ENCODE measurements at places on chromosomes 1 and 21.

- no peak for DNase-seq
These were observed 63.2 kb downstream of the SYDE2 start for GRCh38 chr1:85137660-85138059.

GRCh38 chr1:11693024-11693590 lies 1.6 kb downstream of the DRAXIN start:
- DNase-seq = peak; percentile 77

DNA sequence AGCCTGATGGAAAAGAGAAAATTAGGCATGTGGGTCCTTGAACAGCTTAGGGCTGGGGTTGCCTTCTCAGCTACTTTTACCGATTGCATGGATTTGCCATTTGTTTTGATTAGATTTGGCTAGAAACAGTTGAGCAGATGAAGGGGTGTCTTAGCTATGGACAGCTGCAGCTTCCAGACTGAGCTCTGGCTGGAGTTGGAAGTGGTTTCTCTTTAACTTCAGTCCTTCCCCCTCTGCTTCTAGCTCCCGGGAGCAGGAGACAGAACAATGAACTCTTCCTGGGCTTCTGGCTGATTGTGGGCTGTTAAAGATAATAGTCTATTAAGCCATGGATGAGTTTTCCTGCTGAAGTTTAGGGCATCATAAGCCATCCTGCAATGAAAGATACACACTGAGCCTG lies 50.7 kb downstream of the UBE2T start:
- no peak for DNase-seq

DNA sequence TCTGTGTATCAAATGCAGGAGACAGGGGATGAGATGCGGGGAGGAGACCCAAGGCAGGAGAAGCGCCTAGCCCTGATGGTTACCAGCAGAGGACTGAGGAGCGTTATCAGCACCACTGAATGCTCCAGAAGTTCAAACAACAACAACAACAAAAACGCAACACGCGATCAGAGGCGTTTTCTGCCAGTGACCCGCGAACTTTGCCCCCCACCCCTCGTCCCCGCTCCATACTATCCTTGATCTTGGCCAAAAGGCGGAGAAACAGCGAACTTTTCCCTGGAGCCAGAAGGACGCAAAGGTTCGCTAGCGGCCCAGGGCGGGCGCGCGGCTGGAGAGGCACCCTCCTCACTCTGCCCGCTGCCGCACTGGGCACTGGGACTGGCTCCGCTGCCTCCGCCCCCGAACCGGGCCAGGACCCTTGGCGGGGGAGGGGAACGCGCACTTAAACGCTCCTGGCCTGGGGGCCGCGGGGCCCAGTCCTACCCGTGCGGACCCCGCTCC lies 699 bp downstream of the ECHDC2 start:
- no peak for DNase-seq

- no peak for DNase-seq
These were observed 111.5 kb downstream of the ZFYVE9 start for GRCh38 chr1:52253421-52253820.

- DNase-seq = no peak
These were observed 2.2 kb downstream of the SFPQ start for GRCh38 chr1:35190784-35191183.

- DNase-seq = no peak
These were observed 7.4 kb upstream of the AADACL3 start for GRCh38 chr1:12708396-12709090.

- DNase-seq = no peak
These were observed 28.2 kb upstream of the RABGAP1L start for GRCh38 chr1:174131032-174131638.

DNA sequence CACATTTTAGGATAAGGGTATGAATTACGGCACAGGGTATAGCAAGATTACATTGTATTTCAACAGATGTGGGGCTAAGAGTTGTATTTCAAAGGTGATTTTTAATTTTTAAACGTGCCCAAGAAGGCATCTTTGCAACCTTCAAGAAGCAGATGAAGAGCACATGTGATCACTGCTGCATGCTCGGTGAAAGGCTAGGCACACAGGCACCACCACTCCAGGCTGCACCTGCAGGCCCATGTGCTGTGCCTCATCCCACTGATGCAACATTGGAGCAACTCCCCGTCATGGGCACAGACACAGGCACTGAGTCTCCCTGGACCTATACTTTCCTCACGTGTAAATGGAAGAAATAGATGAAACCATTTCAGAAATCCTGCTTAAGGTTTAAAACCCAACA lies 23.5 kb downstream of the UBE2G2 start:
- no peak for DNase-seq

DNA sequence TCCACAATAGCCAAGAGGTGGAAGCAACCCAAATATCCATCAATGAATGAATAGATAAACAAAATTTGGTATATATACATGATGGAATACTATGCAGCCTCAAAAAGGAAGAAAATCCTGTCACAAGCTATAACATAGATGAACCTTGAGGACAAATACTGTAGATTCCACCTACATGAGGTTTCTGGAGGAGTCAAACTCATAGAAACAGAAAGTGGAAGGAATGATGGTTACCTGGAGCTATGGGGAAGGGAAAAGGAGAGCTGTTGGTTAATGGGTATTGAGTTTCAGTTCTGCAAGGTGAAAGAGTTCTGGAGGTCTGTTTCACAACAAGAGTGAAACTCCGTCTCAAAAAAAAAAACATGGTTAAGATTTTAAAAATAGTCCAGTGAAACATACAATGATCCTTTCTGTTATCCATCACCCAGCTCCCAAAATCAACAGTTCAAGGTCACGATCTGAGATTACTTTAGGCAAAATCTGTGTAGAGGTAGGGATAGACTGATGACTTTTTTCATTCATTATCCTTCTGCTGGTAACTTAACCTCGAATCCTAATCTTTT lies 80.8 kb upstream of the HNRNPU start:
- DNase-seq = no peak

- DNase-seq = peak; percentile 67
These were observed 36.6 kb downstream of the RABIF start for GRCh38 chr1:202852163-202852904.

- DNase-seq = no peak
These were observed 30.5 kb downstream of the MATN1 start for GRCh38 chr1:30692948-30693301.

DNA sequence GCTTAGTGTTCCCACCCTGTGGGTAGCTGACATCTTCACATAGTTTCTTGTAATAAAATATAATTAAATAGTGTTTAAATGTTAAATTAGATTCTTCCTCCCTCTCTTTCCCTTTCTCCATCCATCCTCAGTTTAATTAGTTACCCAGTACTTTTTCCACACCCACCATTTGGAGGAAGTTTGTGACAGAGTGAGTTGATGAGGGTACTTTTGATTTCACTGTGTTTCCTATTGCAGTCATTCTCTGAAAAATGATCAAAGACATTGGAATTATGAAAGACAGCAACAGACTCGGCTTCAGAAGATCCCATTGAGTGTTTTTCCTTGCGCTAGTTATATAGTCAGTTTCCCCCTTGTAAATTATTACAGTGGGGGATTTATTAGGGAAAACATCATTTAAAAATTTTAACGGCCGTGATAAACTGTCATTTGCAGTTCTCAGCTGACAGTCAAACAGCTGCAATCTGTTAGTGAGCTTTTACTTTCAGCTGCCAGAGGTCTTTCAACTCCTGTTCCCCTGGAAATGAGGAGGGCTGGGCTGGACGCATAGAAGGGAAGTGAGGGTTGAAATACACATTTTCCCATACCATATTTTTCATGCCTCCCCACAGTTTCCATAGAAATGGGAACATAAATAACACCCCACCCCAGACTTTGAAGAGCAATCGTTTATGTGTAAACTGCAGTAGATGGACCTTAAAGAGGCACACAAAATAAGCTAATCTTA lies 61.3 kb upstream of the CACYBP start:
- no peak for DNase-seq

- peak; percentile 30 for DNase-seq
These were observed 231.6 kb downstream of the TPR start for GRCh38 chr1:186143481-186143880.

DNA sequence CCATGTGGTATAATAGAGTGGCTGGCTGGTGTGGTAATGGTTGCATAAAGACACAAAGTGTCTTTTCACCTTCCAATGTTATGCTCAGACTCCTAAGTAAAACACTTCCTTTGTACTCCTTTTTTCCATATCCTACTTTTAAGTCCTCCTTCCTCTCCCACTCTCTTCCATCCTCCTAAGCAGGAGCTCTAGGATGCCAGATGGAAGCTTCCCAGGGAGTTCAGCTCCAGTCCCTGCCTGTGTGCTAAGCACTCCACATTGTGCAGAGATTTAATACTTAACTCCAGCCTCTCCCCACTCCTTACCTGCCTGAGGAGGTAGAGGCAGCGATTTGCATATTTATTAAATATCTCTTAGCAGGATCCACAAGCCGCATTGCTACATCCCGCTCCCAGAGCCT lies 60.5 kb upstream of the IGSF21 start:
- no peak for DNase-seq

- DNase-seq = no peak
These were observed 7.6 kb upstream of the ARHGEF10L start for GRCh38 chr1:17531682-17532487.

DNA sequence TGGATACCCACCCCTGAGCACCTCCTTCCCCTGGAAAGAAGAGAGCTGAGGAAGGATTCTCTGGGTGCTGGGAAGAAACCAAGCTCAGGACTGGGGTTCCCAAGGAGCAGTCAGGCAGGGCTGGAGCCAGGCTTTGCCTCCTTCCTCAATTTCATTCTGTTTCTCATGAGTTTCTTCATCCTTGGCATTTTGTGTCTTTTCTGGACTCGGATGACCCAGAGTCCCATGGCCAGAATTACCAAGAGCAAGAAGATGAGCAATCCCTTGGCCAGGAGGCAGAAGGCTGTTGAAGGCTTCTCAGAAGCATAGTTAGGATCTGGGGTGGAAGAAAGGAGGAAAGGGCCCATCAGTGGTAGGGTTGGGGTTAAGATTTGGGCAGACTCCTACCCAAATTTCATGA lies 2.5 kb downstream of the SLAMF9 start:
- no peak for DNase-seq

DNA sequence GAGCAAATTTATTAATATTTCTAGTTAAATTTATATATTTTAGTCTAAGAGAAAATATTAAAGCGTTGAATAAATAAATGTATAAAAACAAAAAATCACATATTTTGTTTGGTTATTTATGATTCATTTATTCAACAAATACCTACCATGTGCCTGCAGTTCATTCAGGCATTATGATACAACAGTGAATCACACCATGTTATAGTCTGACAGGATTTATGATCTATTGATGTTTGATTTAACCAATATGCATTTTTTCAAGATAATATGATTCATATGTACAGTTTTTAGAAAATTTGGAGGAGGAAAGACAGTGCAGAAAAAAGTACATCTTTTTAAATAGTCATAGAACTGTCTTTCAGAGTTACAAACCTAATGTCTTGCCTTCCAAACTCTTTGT lies 7.4 kb upstream of the TRIM58 start:
- no peak for DNase-seq

- DNase-seq = no peak
These were observed 235.3 kb upstream of the ESRRG start for GRCh38 chr1:216958569-216958968.

DNA sequence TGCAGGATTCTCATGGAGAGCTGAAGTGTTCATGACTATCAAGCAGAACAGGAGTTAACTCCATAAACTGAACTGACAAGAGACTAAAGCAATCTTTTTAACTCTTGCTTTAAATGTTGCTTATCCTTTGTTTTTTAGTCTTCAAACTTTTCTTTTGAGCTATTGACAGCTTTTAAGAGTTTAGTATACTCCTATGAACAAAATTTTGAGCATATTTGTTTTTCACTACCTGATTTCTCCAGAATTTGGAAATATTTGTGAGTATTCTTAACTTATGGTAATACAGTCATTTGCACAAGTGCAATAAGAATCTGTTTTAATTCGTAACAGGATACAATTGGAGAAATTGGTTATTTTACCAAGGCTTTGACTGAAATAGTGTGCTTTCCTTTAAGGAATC lies 7.2 kb downstream of the DNAI4 start:
- no peak for DNase-seq

GRCh38 chr1:89147678-89148658 lies 22.1 kb upstream of the GBP2 start:
- no peak for DNase-seq

GRCh38 chr1:29385966-29386365 lies 149.6 kb downstream of the PTPRU start:
- DNase-seq = no peak

DNA sequence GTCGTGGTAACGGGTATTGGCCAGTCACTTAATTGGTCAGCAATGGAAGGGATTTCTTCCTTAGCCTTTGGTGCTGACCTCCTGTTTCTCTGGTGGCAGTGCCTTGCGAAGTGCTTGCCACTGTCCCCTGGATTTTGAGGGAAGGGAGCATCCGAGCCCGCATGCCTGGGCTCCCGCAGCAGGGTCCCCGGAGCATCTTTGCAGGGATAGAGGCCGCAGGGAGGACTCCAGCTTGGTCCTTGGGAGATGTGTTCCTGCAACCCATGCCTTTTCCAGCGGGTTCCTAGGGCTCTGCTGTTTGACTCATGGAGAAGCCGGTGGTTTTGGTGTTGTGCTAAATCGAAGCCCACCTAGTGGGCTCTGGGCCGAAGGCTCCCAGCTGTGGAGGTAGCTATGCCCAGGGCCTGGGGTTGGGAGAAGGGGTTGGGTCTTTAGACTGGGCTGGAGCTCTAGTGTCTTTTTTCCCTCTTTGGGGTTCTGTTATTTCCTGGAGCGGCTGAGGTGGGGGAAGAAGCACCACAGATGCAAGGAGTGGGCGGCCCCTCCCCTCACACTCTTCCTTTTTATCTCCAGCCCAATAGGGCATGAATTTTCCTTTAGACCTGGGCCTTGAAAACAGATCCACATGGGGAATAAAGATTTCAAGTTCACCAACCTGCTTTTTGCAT lies 39.0 kb downstream of the PIK3CD start:
- DNase-seq = no peak

DNA sequence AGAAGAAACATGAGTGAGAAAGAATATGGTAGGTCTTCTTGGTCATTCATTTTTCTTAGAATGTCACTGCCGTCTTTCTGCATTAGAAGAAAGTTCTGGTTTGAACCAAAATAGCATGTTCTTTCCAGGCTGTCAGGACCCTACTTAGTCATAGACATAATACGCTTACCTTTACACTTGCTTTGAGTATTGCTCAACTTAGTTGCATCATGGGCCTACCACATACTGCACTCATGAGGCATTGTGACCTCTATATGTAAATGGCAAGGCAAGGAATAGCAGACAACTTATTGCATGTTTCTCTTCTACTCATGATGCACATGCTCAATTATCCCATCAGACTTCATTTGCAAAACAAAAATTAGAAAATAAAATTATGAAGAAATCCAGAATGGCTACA lies 415.0 kb downstream of the HLX start:
- DNase-seq = no peak

- peak; percentile 89 for DNase-seq
These were observed 213.5 kb upstream of the PTGFR start for GRCh38 chr1:78277253-78277652.

DNA sequence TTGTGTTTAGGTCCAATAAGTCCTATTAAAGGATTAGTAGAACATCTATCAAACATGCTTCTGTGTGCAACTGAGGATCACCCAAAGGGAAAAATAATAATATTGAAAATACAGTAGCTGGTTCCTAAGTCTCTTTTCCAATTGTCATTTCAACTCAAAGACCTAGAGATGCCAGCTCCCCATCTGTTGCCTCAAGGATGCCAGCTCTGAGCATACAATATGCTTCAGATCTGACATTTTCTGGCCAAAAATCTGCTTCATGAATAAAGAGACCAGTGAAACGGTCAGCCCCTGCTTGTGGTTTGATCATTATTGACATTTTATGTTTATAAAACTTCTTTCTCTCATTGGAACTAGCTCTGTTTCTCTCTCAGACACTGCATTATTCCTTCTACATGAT lies 72.9 kb downstream of the CCDC185 start:
- DNase-seq = no peak

All from fibroblast of skin of scalp (primary cell).